ENCODE measurements at places on chromosomes 1 and 21.

DNA sequence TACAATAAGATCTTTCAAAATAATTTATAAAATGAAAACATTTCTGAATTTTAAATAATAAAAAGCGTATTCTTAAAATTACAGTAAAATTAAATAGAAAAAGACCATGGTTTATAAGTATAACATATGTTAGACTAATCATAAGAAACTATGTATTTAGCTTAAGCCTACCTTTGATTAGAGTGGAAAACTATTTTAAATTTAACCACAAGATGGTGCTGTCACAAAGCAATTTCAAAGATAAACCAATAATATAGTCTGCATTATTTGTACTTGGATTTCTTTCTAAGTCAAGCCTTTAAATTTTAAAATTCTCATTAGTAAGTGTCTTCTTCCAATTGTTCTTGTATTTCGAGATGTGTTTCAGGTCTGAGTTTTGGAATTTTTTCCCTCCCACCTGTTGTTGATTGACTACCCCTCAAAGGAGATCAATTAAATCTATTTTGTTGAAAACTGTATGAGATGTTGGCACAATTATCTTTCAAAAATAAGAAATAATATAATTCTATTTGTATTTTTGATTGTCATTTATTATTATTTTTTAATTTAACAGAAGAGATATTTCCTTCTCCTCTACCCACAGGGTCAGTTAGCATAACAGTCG lies 459.8 kb downstream of the KCNT2 start:
- peak; percentile 77 for DNase-seq

DNA sequence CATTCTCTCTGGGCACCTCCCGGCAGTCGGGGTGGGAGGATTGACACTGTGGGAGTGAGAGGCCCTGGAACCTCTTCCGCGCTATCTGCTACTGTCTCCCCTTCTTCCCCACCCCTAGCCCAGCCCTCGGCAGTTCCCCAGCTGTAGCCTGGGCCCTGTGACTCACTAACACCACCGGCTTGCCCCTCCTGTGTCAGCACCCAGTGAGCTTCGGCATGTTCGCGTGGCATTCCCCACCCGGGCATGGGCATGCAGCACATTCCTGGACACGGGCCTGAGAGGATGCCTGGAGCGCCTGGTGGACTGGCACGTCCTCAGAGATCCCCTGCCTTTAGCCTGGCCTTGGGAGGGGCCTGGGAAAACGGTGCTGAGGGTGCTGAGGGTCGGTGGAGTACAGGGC lies 1.3 kb downstream of the CDK18 start:
- peak; percentile 12 for DNase-seq

- no peak for DNase-seq
These were observed 457.3 kb upstream of the VAMP3 start for GRCh38 chr1:7313826-7314225.

GRCh38 chr1:16146279-16147155 lies 9.4 kb downstream of the EPHA2 start:
- peak; percentile 60 for DNase-seq

GRCh38 chr21:29616209-29616751 lies 317.6 kb downstream of the BACH1 start:
- DNase-seq = no peak

- peak; percentile 4 for DNase-seq
These were observed 207.1 kb upstream of the ZC3H12A start for GRCh38 chr1:37267111-37267835.

DNA sequence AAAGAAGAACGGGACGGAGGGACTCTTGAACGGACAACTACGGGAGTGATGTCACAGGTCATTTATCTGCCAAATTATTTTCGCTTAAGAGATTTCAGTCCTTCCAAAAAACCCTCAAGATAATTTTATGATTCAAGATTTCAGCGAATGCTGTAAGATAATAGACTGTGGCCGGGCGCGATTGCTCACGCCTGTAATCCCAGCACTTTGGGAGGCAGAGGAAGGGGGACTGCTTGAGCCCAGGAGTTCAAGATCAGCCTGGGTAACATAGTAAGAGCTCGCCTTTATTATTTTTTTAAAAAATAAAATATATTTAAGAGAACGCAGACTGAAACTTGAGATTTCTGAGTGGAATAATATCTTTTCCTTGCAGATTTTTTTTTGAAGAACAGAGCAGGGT lies 609 bp downstream of the RWDD2B start:
- peak; percentile 31 for DNase-seq

GRCh38 chr1:36990928-36991327 lies 43.4 kb downstream of the GRIK3 start:
- DNase-seq = no peak

DNA sequence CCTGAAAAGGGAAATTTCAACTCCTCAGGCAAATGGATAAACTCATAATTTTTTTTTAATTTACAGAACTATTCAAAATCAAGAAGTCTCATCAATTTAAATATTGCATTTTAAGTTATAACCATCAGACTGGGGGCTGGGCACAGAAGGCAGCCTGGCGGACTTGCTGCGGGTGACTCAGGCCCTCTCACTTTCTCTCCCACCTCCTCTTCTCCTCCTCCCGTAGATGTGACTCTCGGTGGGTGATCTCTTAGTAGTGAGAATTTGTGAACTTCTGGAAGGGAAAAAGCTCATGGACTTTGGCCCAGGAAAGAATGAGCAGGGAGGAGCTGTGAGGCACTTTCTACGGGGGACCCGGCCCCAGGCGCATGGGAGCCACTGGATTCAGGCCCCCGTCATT lies 32.9 kb downstream of the CLIC6 start:
- peak; percentile 19 for DNase-seq

DNA sequence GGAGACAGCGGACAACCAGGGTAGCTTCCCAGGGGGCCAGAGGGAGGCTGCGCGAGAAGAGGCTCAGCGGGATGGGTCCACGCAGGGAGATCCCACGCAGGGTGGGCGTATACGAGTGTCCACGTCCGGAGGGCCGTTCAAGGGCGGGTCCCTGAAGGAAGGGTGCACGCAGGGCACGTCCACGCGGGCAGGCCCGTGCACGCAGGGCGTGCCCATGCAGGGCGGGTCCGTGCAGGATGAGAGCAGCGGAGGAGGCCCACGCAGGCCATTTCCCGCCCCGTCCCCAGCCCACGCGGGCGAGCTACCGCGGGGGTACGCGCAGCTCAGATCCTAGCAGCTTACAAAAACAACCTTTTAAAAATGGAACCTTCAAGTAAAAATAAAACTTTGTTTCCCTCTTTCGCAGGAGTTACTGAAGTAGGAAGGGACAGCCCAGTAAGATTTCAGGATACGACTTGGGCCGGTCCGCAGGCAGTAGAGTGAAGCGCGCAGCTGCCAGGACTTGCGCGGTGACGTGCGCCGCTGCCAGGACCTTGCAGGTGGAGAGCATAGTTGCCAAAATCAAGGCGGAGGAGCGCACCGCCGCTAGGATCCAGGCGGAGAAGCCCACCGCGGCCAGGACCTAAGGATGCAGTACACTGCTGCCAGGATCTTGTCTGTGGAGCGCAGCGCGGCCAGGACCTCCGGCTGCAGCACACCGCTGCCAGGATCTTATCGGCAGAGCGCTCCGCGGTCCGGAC lies 416 bp upstream of the RNF187 start:
- DNase-seq = peak; percentile 75

DNA sequence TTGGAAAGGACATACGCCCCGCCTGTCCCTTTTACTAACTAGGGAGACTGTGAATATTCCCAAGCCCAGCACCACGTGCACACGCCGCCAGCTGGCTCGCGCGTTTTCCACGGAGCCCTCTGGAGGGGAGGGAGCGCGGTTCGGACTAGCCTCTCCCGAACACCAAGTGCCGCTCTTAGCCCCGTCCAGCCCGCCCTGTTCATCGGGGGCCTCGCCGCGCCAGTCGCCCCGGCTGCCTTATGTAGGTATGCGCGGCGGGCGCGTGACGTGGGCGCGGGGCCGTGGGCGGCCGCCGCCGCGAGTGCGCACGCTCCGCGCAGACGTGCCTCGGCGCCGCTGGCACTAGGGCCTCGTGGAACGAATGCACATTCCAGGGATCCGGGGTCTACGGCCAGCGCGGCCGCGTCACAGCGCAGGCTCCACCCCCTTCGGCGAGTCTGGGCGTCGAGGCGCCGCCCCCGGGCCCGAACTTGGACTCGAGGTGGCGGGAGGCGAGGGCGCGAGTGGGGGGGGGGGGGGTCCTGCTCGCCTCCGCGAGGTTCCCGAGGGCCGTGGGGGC lies 767 bp upstream of the IRF2BP2 start:
- DNase-seq = peak; percentile 92

DNA sequence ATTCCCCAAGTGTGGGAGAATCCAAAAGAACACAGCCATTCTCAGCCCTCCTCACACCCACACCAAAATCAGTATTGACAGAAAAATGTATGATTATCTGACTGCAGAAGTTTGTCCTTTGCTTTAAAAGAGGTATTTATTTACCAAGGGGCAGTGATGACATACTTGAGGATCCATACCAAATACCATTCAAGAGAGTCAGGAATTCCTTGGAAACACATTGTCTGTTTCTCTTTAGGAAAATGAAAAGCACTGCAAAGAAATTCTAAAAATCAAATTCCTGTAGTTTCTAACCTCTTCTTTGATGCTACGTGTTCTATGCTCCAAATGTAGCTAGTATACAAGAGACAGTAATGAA lies 509.6 kb upstream of the CXADR start:
- peak; percentile 4 for DNase-seq

- no peak for DNase-seq
These were observed 671 bp upstream of the PYGO2 start for GRCh38 chr1:154962156-154962749.

DNA sequence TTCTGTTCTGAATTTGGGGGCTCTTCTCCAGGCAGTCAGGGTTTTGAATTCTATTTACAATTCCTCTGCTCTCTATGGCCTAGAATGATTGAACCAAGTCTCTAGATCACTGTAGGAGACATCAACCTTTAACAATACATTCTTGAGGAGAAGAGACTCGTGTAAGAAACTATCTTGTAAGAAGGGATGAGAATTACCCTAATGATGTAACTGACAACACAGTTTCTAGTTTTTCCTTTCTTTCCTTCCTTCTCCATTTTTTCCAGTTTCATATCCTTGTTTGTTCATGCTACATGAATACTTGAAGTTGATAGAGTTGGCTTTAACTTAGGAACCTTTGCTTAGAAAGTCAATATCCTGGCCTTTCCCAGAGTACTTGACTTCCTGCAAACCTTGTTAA lies 1.3 kb upstream of the ATP1A1 start:
- no peak for DNase-seq

Data from trophoblast cell (in vitro differentiated cells and primary cell).